Activated CD4-positive, alpha-beta memory T cell treated with anti-CD3 and anti-CD28 coated beads, Interleukin-2, amount 10 ng/mL, durations not matched to agents 7 days and 5 days (primary cell): ENCODE measurements at places on chromosomes 7 and 10. TPM values are rescaled to one million over a fixed set of nuclear protein-coding genes. Genes with fewer than 3 reads are reported as not detected.

DNA sequence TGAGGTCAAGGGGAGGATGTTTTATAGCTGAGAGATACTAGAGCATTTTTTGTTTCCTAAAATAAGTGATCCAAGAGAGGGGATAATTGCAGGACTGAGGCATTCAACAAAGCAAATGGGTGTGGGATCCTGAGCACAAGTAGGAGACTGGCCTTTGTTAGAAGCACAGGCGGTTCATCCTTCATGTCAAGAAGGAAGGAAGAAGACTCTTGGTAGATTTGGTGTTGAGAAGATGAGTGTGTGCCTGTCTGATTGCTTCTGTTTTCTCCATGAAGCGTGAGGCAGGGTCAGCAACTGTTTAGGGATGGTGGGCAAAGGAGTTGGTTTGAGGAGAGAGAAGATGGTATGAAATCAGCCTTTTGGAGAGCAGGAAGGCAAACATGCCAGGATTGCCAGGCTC lies 27.6 kb downstream of the STRIP2 start:
- DNase-seq: no peak

DNA sequence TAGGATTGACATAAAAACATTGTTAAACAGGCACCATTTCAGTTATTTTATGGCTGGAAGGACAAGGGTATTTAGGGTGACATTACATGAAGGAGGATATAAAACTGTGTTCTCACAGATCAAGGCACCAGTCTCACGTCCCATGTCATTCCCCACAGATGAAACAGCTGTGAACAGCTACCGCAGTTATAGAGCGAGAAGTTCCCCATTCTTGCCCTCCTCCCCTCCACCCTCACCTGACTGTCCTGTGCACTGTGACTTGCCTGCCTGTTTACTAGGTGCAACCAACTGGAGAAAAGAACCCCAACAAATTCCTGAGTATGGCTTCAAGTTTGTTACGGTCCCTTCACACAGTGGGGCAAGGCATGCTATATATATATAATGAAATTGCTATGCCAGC lies 141.6 kb downstream of the SND1 start:
- no peak for DNase-seq

CALML5 gene
- not detected for total RNA-seq

PDK4 gene
- total RNA-seq: not detected

HOXA9 gene
- not detected for total RNA-seq

- no peak for DNase-seq
Observed at GRCh38 chr7:108076156-108076555, 54.0 kb downstream of the LAMB4 start.

DNA sequence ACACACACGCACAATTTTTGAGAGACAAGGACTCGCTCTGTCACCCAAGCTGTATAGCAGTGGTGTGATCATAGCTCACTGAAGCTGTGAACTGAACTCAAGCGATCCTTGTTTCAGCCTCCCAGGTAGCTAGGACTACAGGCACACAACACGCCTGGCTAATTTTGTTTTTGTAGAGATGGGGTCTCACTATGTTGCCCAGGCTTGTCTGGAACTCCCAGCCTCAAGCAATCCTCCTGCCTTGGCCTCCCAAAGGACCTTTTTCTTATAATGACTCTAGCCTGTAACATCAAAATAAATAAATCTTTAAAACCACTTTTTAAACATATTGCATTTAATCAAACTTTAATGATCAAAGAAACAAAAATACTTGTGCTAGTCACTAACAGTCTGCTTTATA lies 140.9 kb upstream of the FGFR2 start:
- DNase-seq: no peak

DNA sequence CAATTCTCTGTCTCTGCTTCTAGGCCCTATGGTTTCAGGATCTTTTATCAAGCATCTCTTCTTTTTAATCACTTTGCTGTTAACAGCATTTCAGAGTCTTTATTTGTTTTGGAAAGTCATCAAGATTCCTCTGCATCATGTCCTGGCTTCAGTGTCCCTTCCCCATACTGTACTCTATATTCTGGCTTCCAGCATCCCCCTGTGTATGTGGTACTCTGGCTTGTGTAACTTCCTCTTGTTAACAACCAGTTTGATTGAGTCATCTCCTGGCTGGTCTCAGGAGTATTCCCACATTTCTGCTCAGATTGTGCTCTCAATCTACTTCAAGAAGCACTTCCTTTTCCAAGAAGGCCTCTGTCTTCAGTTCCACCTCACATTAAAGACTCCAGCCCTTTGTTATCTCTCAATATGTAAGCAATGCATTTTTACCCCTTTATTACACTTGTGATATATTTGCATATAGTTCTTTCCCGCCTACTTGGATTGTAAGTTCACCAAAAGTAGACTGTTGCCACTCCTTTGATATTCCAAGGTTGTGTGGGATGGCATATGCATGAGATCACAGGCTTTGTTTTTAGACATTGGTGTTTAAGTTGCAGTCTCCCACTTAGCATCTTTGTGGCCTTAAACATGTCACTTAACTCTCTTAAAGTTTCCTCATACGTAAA lies 15.1 kb upstream of the ATE1 start:
- DNase-seq: no peak

GRCh38 chr10:30816820-30817171 lies 187.2 kb upstream of the LYZL2 start:
- no peak for DNase-seq

DNA sequence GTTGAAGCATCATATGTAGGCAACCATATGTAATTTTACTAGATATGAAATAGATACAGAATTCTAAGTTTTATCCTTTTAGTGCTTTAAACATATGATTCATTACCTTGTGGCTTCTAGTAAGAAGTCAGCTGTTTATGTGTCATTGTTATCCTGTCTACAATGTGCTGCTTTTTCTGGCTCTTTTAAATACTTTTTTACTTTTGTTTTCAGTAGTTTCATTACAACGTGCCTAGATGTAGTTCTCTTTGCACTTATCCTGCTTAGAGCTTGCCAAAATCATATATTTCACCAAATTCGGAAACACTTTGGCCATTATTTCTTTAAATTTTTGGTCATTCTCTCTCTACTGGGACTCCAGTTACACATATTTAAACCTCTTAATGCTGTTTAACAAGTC lies 26.4 kb downstream of the YAE1 start:
- DNase-seq: no peak

- no peak for DNase-seq
Observed at GRCh38 chr10:72808001-72808400, 85.5 kb upstream of the OIT3 start.

- no peak for DNase-seq
Observed at GRCh38 chr7:80275192-80275605, 140.6 kb downstream of the GNAI1 start.

ARHGAP22 gene
- not detected for total RNA-seq

IKZF1 gene
- total RNA-seq: 404 TPM

KCNMA1 gene
- 0.38 TPM for total RNA-seq

- DNase-seq: peak; percentile 52
Observed at GRCh38 chr7:32892521-32893206, 1.1 kb upstream of the KBTBD2 start.

PGAM1 gene
- total RNA-seq: 514 TPM

- DNase-seq: no peak
Observed at GRCh38 chr7:126778101-126778500, 474.6 kb downstream of the GRM8 start.

ATOH7 gene
- total RNA-seq: not detected

SORBS1 gene
- 0.90 TPM for total RNA-seq

DNA sequence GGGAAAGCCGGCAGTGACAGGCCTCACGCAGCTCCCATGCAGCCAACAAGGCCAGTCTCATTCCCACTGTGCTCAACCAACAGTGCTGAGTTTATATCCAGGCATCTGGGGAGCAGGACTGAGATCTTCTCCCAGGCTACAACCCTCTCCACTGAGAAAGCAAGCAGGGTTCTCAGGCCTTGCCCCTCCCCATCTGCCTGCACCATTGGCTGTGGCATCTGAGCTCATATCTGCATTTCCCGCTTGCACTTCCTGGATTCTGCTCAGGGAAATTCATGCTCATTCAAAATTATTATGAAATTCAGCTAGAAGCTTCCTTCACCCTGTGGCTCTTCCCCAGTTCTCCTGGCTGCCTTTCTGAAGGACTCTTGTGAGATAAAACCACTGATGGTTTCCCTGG lies 1029.0 kb downstream of the GRM8 start:
- no peak for DNase-seq

FAM237B gene
- not detected for total RNA-seq

GRCh38 chr7:46542076-46542475 lies 621.0 kb upstream of the IGFBP3 start:
- DNase-seq: no peak

DNA sequence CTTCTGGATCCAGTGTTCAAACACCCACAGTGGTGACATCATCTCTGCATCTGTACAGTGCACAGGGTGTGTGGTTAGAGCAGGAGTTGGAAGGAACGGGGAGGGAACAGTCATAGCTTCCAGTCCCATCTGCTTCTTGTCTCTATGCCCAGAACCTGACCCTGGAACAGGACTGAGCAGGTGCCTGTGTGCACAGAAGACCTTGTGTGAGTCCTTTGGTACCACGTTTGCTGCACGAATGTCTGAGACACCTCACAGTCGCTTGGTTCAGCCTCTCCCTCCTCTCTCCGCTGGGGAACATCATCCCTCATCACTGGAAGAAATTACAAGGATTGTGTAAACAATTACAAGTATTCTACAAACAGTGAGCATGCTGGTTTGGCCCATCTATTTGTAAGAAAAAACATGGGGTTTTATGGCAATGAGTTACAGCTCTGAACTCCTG lies 243.0 kb upstream of the KLF6 start:
- DNase-seq: no peak

DNA sequence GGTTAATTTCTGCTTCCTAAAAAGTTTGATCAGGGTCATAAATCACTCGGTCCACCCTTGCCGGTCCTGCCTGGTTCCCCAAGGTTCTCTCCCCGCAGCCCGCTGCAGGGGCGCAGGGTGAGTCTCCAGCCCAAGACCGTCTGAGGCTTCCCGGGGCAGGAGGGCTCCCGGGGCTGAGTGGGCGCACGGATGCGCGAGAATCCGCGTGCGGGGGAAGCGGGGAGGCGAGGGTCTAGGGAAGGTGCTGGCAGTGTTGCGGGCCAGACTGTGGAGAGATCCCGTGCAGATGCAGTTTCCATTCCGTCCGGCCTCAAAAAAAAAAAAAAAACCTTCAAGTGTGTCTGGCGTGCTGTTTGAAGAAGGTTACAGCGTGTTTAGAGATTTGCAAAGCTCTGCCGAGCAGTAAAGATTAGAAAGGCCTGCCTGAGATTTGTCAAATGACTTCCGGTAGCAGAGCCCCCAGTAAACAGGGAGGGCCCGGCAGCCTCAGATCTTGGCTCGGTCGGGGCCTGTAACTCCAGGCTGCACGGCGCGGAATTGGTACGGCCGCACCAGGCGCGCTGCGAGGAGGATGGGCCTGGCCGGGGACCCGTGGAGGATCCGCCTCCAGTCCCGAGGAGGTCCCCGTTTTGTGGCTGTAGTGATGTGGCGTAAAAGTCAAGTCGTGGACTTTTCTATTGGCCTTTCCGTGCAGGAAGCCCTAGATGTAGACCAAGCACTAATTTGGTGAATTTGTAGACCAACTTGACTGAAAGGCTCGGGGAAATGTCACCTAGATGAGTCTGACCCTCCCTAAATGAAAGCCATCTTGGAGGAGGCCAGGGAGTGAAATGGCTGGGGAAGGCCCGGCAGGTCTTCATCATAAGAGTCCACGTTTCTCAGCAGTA lies 293.2 kb upstream of the NFE2L3 start:
- DNase-seq: no peak

DNA sequence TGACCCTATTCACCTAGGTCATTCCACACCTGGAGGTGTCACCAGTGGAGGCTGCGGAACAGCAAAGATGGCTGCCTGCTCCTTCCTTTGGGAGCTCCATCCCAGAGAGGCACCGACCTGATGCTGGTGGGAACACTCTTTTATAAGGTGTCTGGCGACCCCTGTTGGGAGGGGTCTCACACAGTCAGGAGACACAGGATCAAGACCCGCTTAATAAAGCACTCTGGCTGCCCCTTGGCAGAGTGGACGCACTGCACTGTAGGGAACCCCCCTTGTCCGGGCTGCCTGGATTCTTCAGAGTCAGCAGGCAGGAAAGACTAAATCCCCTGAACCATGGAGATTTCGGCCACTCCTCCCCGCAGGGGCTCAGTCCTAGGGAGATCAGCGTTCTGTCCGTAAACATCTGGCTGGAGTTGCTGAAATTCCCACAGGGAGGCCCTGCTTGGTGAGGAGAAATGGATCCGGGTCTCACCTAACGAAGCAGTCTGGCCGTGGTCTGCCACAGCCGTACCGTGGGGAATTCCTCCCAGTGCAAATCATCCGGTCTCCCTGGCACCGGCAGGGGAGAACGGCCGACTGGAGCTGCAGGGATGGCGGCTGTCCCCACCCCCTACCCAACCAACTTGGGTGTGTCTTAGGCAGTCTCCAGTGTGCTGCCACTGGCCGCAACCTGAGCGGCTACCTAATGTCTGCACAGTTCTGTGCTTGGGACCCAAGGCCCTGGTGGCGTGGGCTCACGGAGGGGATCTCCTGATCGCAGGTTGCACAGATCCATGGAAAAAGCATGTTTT lies 66.1 kb downstream of the LSMEM1 start:
- no peak for DNase-seq

DNA sequence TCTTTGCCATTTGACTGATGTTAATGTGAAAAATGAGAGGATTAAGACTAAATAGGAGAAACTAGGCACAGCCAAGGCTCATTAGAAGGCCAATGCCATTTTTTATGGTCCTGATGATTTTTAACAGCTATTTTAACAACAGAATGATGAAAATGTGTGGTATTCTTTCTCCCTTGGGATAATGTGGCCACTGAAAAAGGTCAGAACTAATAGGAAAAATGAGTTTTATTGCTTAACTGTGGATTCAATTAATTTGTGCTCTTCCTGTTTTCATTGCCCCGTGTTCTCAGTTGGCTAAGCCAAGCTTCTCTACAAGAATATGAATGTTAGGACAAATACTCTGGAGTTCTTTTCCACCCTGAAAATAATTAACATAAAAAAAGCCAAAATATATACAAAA lies 56.6 kb downstream of the BMPER start:
- no peak for DNase-seq
